ENCODE measurements at places on chromosomes 12 and 14. TPM values are rescaled to one million over a fixed set of nuclear protein-coding genes. Genes with fewer than 3 reads are reported as not detected.

The PTGDR gene
- total RNA-seq = not detected

The FUT8 gene
- total RNA-seq = 4.1 TPM

The KRT75 gene
- total RNA-seq = not detected

The RPAP3 gene
- 28.5 TPM for total RNA-seq

The TSHR gene
- 0.60 TPM for total RNA-seq

The LBHD2 gene
- not detected for total RNA-seq

The PLEK2 gene
- total RNA-seq = 0.77 TPM

The ACSM4 gene
- total RNA-seq = not detected

The DIO2 gene
- 0.76 TPM for total RNA-seq

The SERPINA6 gene
- total RNA-seq = not detected

Measured in psoas muscle (tissue), 8 donors.